ENCODE measurements at places on chromosomes 2 and 18.

DNA sequence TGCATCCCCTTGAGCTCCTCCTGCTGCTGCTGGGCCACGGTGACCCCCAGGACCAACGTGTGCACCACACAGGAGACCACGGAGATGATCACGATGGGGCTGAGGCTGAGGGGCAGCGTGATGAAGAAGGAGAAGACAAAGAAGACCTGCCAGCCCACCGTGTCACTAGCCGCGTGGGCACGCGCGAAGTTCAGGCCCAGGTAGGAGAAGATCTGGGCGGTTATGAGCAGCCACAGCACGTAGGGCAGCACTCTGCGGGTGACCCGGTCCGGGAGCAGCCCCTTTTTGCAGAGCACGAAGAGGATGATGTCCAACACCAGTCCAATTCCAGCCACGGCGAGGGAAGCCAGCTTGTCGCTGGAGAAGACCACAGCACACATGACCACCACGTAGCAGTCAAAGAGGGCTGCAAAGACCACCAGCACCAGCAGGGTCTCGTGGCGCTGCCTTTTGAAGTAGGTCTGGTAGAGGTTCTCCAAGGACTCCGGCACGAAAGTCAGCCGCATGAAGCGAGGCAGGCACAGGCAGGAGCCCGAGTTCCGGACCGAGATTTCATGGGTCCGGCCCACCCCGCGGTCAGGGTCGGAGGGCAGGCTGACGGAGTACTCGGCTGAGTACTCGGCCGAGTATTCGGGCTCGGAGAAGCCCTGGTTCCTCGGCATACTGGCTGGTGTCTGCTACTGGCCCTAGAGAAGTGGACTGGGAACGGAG, 1.6 kb downstream of the ADCY3 start:
- DNase-seq: no peak

DNA sequence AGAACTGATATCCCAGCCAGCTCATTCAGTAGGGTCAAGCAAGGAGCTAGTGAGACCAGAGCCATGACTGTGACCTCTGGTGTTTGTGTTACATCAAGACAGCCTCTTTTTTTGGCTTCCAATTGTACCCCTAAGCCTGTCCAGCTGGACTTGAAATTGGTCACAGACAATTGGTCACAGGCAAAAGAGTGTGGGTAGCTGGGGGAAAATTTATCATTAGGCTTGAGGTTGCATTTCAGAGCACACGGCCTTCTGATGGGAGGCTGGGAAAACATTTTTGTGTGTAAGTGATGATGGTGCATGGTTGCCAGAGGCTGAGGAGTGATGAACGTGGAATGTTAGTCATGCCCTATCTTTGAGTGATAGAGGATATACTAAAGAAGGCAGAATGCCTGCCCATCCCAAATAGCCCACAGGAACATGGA, 285.1 kb upstream of the SLC14A2 start:
- DNase-seq: no peak

GRCh38 chr2:85811180-85812093, 57.6 kb downstream of the ATOH8 start:
- DNase-seq: no peak

- DNase-seq: no peak
These were observed 79.1 kb upstream of the KLHL14 start for GRCh38 chr18:32851936-32852335.

- DNase-seq: no peak
These were observed 99.3 kb downstream of the MCFD2 start for GRCh38 chr2:46816151-46816845.

GRCh38 chr2:183807870-183808269, 683.6 kb downstream of the NUP35 start:
- DNase-seq: no peak

GRCh38 chr2:127231130-127231865, 11.2 kb upstream of the CYP27C1 start:
- DNase-seq: no peak

DNA sequence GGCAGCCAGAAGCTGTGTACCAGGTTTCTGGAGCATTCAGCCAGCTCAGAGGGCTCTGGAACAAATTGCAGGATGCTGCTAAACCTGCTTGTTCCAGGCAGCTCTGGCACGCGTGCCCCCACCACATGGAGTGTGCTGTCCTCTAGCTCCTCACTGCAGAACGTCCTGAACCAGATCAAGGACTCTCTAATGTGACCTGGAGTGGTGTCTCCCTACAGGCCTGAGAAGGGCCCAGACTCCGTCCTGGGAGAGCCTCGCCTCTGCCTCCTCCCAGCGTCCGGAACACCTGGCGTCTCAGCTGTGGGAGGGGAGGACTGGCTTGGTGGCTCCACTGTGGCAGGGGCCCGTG, 115.6 kb upstream of the GPC1 start:
- DNase-seq: no peak

- DNase-seq: no peak
These were observed 10.2 kb downstream of the GBX2 start for GRCh38 chr2:236157815-236158498.

- no peak for DNase-seq
These were observed 61.7 kb downstream of the STRADB start for GRCh38 chr2:201513271-201513670.

DNA sequence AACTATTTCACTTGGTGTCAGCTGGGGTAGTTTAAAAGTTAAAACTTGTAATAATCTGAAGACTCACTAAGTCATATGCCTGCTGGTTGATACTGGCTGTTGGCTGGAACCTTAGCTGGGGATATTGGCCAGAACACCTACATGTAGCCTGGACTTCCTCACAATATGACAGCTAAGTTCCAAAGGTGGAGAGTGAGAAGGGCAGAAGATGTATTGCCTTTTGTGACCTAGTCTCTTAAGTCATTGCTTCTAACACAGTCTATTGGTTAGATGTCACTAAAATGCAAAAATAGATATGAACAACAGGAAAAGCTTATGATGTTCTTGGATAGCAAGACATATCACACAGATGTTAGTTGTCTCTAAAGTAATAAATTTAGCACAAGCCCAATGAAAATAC, 113.2 kb upstream of the CHAC2 start:
- DNase-seq: no peak

DNA sequence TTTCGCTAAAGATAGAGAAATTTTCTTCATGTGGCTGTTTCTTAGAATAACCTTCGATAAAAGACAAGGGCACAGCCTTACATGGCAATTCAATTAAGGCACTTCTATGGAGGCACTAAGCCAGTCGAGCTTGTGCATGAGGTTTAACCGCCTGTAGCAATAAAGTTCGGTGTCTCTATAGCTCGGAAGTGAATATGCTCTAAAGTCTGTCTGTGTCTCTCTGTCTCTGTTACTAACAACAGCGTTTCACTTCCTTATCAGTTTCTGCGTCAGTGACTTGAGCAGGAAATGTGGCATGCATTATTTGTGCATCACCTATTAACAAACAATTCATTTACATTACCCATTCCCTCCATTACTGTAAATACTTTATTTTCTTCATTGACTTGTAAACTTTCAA, 365.1 kb upstream of the NETO1 start:
- DNase-seq: no peak

DNA sequence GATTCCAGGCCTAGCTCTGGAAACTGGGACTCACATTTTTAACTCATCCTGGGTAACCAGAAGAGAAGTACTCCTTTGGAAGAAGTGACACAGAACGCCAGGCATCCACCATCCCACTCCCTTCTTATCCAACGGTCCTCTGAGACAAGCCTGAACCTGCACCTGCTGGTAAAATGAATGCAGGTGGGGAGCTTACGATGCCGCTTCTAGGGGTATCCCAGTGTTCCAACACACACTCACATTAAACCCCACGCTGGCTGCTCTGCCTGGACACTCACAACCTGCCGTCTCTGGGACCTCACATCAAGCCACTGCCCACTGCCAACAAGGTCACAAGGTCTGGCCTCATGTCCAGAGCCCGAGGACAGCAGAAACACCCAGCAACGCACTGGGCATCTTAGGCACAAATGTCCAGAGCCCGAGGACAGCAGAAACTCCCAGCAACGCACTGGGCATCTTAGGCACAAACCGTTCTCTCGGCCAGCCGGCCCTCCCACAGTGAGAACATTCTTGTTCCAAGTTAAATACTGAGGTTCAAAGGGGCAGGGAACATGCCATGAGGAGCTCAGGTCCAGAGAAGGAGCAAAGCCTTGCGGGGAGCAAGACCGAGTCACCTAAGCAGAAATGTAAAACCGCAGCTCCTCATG, 9.9 kb downstream of the SLC66A2 start:
- no peak for DNase-seq

DNA sequence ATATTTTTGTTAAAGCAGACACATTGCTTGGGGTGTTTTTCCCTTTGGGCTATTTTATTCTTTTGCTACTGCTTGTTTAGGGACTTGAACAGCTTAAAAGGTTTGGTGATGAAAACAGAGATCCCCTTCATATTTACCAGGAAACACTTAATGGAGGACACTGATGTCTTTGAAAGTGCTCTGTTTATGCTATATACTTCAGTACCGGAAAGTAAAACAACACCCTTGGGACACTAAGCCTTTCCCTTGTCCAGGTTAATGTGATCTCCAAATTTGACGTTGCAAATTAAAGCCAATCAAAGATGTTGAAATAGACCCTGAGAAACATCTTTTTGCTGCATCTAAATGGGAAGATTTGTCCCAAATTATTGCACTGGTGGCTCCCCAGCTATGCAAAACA, 564.6 kb upstream of the PKDCC start:
- no peak for DNase-seq

DNA sequence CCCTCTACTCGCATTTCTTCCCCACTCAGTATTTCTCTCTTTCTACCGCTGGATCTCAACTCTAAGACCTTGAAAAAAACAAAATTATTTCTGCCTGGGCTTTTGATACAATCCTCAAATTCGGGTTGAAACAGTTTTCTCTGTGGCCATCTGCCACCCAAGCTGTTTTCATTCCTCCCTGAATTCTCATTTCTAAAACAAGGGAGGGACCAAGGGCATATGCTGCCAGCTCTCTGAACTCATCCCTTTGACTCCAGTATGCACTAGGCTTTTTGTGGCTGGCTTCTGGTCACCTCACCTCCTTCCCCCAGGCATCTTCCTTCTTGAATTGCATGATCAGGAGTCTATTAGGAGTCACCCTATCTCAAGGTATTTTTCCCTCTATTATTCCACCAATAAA, 49.5 kb downstream of the CCDC148 start:
- no peak for DNase-seq

DNA sequence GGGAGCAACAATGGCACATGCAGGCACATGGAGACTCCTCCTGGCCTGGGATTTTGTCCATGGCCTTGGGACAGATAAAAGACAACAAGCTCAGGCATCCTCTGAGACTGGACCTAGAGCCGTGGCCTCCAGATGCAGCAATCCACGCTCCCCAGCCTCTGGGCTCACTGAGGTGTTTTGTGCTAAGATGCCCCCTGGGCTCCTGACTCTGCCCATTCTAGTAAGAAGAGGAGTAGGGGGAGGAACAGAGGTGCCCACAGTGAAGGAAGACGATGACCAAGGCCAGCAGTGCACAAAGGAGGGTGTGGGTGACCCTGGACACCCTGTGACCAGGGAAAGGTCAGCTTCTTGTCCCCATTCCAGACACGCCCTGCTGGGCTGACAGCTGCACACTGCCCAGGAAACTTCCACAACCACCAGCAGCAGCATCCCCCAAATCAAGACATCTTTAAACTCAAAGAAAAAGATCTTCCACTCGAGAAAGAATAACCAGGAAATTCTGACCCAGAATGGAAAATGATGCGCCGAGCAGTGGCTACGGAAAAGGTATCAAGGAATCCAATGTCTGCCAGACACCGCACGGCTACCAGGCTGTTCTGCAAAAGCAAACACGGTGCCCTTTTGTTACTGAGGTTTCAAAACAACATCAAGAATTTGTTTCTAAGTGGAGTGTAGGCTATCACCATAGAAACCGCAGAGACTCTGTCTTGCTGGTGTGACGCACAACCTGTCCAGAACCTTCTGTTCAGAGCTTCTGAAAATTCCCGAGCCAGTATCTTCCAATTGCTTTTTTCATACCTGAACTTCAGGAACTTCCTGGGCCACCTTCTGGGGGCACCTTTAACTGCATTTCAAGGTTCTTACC, 65.5 kb downstream of the ZNF516 start:
- no peak for DNase-seq

DNA sequence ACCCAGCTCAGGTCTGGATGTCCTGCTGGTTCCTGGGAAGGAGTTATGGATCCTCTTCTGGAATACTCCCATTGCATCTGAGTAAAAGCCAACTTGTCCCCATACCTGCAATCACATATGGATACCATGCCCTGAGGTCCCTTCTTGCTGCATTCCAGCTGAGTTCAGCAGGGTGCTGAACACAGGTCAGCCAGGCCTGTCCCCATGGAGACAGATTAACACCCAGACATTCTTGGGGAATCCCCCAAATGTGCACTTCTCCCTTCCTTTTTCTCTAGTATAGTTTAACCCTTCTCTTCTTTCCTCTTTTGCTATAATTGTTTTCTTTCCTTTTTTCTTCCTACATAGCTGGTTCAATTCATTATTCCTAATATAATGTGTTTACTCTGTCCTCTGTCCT, 799.6 kb upstream of the HS6ST1 start:
- no peak for DNase-seq

DNA sequence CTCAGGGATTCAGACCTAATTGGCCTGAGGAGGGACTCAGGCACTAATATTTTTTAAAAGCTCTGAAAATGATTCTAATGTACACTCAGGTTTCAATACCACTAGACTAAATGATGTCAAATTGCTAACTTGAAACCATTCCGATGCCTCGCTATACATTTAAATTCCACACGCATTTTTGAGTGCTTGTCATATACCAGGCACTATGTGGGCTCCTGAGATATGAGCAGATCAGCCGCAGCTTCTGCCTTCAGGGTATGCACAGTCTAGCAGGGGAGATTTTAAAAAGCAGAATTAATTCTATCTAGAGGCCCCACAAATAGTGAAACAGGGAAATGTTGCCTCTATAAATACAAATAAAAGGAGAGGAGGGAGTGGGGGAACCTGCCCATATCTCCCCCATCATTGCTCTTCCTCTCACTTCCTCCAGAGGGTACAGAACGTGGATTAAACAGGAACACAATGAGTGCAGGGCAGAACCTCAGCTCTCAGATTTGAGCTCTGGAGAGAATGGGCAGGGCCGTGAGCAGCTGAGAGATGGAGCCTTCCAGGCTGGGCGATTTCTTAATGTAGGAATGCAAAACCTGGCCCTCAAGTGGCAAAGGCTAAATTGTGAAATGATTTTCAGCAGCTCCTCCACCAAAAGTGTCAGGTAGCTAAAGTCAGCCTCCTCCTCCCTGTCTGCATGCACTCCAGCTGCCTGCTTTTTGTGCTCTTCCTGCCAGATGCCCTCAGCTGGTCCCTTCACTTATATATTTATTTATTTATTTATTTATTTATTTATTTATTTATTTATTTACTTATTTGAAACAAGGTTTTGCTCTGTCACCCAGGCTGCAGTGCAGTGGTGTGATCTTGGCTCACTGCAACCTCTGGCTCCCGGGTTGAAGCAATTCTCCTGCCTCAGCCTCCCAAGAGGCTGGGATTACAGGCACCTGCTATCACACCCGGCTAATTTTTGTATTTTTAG, 24.6 kb upstream of the LBH start:
- no peak for DNase-seq

Measured in activated T-cell treated with anti-CD3 and anti-CD28 coated beads, Interleukin-2, amount 50 U/mL, for 72 hours (primary cell).